ENCODE measurements at places on chromosomes 11 and 22. TPM values are rescaled to one million over a fixed set of nuclear protein-coding genes. Genes with fewer than 3 reads are reported as not detected.
A peak's percentile ranks its signal among the peaks of the same experiment; 100 is the strongest.

The RNF215 gene
- 6.1 TPM for total RNA-seq

The NLRP10 gene
- total RNA-seq, result not detected

The QSER1 gene
- 36.5 TPM for total RNA-seq

The TANGO2 gene
- total RNA-seq, result 17.5 TPM

The ZBED4 gene
- 8.5 TPM for total RNA-seq

The SYT7 gene
- 1.1 TPM for total RNA-seq

The CEND1 gene
- total RNA-seq, result not detected

The SCUBE2 gene
- total RNA-seq, result 3.7 TPM

The MGAT3 gene
- total RNA-seq, result 2.8 TPM

The PANX3 gene
- not detected for total RNA-seq

The PIWIL4 gene
- 4.0 TPM for total RNA-seq

The SCGB1D2 gene
- not detected for total RNA-seq

The HBD gene
- not detected for total RNA-seq

DNA sequence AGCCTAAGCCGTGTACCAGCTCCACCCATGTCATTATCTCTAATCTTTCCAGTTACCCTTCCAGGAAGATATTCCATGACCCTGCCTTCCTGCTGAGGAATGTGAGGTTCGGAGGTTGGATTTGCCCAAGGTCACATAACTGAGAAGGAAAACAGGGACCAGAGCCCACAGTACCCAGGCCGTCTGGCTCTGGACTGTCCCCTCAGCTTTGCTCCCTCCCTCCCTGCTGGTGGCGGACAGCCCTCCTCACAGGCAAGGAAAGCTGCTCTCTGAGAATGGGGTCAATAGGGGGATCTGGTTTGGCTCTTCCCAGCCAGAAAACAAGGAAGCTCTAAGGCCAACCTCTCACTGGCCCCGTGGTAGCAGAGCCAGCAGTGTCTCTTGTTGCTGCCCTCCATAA, 63.3 kb downstream of the SYN3 start:
- no peak overlapping the region for H3K4me3 ChIP-seq
- H3K36me3 ChIP-seq, result no peaks in the 10 kb centered on the region
- no peak overlapping the region for H3K27ac ChIP-seq
- H3K4me1 ChIP-seq, result peaks cover 9% of the 10 kb centered on the region
- H3K27me3 ChIP-seq, result no peaks in the 10 kb centered on the region

DNA sequence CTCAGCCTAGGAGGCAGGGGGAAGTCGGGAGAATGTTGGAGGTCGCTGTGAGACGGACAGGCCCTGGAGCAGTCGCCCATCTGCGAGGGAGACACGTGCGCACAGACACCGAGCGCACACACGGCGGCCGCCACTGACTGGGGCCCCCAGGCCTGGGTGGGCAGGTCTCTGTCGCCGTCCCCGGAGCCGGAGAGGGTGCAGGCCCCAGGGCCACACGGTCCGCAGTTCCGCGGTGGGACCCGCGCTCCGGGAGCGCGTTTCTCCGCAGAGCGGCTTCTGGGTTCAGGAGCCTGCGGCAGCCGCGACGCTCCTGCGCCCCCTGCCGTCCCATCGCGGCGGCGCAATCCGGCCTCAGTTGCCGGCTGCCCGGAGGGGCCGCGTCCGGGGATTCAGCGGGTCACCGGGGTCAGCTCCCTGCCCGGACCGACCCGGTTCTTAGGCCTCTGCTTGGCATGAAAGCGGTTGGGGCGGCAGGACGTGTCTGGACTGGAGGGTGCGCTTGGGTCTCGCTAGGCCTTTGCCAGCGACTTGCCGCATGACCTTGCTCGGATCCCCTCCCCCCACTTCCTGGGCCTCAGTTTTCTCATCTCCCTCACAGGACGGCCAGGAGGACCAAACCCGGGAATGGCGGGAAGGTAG, 31.2 kb downstream of the PDE2A start:
- peak overlapping the region; percentile 36 for H3K4me3 ChIP-seq
- no peak overlapping the region for H3K27ac ChIP-seq
- peak; percentile 80 for DNase-seq
- H3K27me3 ChIP-seq, result no peaks in the 10 kb centered on the region
- H3K36me3 ChIP-seq, result no peaks in the 10 kb centered on the region
- peaks cover 3% of the 10 kb centered on the region for H3K4me1 ChIP-seq

- H3K27ac ChIP-seq, result no peak overlapping the region
- H3K4me3 ChIP-seq, result no peak overlapping the region
- H3K36me3 ChIP-seq, result no peaks in the 10 kb centered on the region
- no peaks in the 10 kb centered on the region for H3K4me1 ChIP-seq
Observed at GRCh38 chr11:80165744-80166143, 724.9 kb upstream of the TENM4 start.

DNA sequence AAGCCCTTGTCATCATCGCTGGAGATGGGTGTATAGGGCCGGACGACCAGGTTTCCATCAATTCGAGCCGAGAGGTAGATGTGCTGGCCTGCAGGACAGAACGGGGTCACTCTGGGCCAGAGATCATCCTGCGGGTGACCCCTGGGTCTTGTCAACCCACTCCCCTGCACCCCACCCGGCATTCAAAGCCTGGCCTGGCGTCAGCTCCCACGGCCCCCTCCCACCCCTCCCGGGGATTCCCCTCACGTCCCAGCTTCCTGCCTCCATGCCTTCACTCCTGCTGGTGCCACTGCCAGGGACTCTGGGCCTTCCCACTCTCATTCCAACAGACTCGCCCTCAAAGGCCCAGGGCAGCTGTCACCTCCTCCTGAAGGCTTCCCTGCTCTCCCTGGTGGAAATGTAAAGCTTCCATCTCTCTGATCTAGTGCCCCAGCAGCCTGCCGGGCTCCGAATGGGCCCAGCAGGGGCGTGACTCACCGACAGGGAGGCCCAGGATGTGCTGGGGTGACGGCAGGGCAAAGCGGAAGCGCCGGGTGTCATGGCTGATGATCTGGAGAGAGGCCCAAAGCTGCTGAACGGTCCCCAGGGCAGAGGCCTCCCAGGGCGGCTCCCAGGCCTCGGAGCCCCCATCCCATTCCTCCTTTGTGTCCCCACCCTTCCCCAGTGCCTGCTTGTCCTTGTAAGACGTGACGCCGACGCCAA, 9.3 kb downstream of the ATP5MGL start:
- H3K27ac ChIP-seq, result no peak overlapping the region
- no peak for DNase-seq
- H3K36me3 ChIP-seq, result no peaks in the 10 kb centered on the region
- no peaks in the 10 kb centered on the region for H3K27me3 ChIP-seq
- H3K4me1 ChIP-seq, result peaks cover 6% of the 10 kb centered on the region

- no peak overlapping the region for H3K4me3 ChIP-seq
- no peak overlapping the region for H3K27ac ChIP-seq
- DNase-seq, result no peak
- no peaks in the 10 kb centered on the region for H3K36me3 ChIP-seq
Observed at GRCh38 chr22:47879346-47879745, 1116.9 kb downstream of the TBC1D22A start.

GRCh38 chr22:24244144-24244787, 616 bp downstream of the GGT5 start:
- peak overlapping the region; percentile 1 for H3K27ac ChIP-seq
- H3K4me1 ChIP-seq, result peaks cover 21% of the 10 kb centered on the region
- peak; percentile 73 for DNase-seq

DNA sequence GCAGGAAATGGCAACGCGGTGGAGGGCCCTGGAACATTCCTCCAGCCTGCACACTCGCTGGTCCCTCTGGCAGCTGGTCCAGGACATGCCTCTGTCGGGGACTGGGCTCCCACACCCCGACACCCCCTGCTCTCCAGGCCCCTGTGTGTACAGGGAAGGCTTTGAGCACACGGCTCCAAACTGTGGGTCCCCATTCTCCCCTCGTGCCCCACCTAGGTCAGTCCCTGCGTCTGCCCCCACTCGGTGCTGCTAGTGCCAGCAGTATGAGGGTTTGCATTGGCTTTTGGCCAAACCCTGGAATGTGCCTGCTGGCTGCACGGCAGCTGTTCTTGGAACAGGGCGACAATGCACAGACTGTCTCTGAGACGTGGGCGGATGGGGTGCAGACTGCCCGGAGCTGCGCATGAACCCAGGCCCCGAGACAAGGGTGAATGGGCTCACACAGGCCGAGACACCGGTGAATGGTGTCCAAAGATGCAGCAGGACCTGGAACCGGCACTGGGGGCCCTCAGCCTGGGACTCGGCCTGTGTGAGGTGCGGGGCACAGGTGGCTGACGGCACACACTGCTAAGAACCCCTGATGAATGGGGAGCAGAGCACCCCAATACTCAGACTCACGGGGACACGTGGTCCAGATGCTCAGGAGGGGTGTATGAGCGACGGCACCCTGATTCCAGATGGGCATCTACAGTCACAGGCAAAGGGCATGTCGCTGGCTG, 7.5 kb upstream of the SYT8 start:
- H3K4me3 ChIP-seq, result no peak overlapping the region
- no peaks in the 10 kb centered on the region for H3K27me3 ChIP-seq
- no peaks in the 10 kb centered on the region for H3K36me3 ChIP-seq
- H3K4me1 ChIP-seq, result no peaks in the 10 kb centered on the region

GRCh38 chr11:127493330-127494022, 492.9 kb upstream of the KIRREL3 start:
- no peak overlapping the region for H3K27ac ChIP-seq
- no peaks in the 10 kb centered on the region for H3K36me3 ChIP-seq
- no peak for DNase-seq
- no peaks in the 10 kb centered on the region for H3K27me3 ChIP-seq

- no peaks in the 10 kb centered on the region for H3K4me1 ChIP-seq
- H3K27ac ChIP-seq, result no peak overlapping the region
- H3K27me3 ChIP-seq, result no peaks in the 10 kb centered on the region
- H3K36me3 ChIP-seq, result no peaks in the 10 kb centered on the region
- H3K4me3 ChIP-seq, result no peak overlapping the region
- no peak for DNase-seq
Observed at GRCh38 chr11:128594226-128594625, 6.9 kb upstream of the ETS1 start.

GRCh38 chr11:33266393-33267215, 9.4 kb downstream of the HIPK3 start:
- peak; percentile 49 for DNase-seq
- H3K27me3 ChIP-seq, result no peaks in the 10 kb centered on the region
- H3K27ac ChIP-seq, result no peak overlapping the region
- H3K4me1 ChIP-seq, result peaks cover 17% of the 10 kb centered on the region
- no peak overlapping the region for H3K4me3 ChIP-seq

DNA sequence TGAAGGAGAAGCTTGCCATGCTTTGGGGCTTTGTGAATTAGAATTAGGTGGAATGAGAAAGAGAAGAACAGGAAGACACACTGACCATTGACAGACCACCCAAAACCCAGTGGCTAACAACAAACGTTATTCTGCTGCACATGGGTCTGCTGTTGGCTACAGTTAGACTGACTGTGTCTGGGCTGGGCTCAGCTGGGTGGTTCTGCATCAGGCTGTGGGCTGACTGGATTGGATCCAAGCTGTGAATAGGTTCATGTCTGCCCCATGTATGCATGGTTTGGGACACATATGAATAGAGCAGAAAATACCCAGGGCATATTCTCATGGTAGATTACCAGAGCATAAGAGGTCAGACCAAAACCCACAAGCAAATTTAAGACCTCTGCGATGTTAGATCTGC, 11.7 kb upstream of the LDLRAD3 start:
- no peak for DNase-seq
- H3K4me3 ChIP-seq, result no peak overlapping the region
- no peaks in the 10 kb centered on the region for H3K27me3 ChIP-seq
- H3K4me1 ChIP-seq, result no peaks in the 10 kb centered on the region

DNA sequence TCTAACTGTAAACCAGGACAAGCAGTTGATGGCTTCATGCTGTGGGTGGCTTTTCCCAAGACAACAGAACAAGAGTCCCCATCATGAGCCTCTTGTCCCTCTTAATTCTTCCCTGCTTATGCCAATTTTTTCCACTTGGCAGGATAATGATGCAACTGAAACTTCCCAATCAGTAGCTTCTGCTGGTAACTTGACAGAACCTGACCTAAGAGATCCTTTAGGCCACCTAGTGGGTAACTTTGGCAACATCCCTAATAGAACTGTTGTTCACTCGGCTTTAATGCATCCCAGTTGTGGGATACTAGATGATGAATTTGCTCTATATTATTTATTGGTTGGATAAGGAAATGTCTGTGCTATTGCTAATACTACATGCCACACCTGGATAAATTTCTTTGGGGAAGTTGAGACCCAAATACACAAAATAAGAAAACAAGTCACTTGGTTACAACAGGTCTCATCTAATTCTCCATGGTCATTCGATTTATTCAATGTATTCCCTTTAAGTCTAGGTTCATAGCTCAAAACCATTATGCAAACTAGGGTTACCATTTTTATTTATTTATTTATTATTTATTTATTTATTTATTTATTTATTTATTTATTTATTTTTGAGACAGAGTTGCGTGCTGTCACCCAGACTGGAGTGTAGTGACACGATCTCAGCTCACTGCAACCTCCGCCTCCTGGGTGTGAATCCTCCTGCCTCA, 41.4 kb upstream of the NFAM1 start:
- H3K36me3 ChIP-seq, result no peaks in the 10 kb centered on the region
- H3K4me3 ChIP-seq, result no peak overlapping the region
- no peaks in the 10 kb centered on the region for H3K27me3 ChIP-seq
- no peak for DNase-seq
- H3K4me1 ChIP-seq, result no peaks in the 10 kb centered on the region
- H3K27ac ChIP-seq, result no peak overlapping the region

GRCh38 chr22:28826921-28827320, 26.6 kb upstream of the XBP1 start:
- H3K27ac ChIP-seq, result no peak overlapping the region
- H3K27me3 ChIP-seq, result no peaks in the 10 kb centered on the region
- DNase-seq, result no peak
- no peak overlapping the region for H3K4me3 ChIP-seq

GRCh38 chr22:48794906-48795305, 1032.8 kb downstream of the BRD1 start:
- H3K36me3 ChIP-seq, result no peaks in the 10 kb centered on the region
- DNase-seq, result no peak
- H3K4me3 ChIP-seq, result no peak overlapping the region
- no peaks in the 10 kb centered on the region for H3K4me1 ChIP-seq
- no peaks in the 10 kb centered on the region for H3K27me3 ChIP-seq

- no peak overlapping the region for H3K27ac ChIP-seq
- H3K4me3 ChIP-seq, result no peak overlapping the region
- no peaks in the 10 kb centered on the region for H3K36me3 ChIP-seq
- peaks cover 1% of the 10 kb centered on the region for H3K4me1 ChIP-seq
- H3K27me3 ChIP-seq, result no peaks in the 10 kb centered on the region
Observed at GRCh38 chr11:125335106-125335505, 161.0 kb downstream of the FEZ1 start.

- H3K27ac ChIP-seq, result no peak overlapping the region
- no peak for DNase-seq
Observed at GRCh38 chr11:122874991-122875390, 7.6 kb upstream of the JHY start.

- H3K36me3 ChIP-seq, result no peaks in the 10 kb centered on the region
- H3K27me3 ChIP-seq, result no peaks in the 10 kb centered on the region
- H3K4me3 ChIP-seq, result no peak overlapping the region
- no peaks in the 10 kb centered on the region for H3K4me1 ChIP-seq
Observed at GRCh38 chr11:60747359-60747873, 9.3 kb upstream of the MS4A15 start.
